Fibroblast of skin of left biceps (primary cell): ENCODE measurements at places on chromosomes 2 and 18.

- DNase-seq, result no peak
Measured at GRCh38 chr18:38458698-38459097, 893.1 kb upstream of the CELF4 start.

DNA sequence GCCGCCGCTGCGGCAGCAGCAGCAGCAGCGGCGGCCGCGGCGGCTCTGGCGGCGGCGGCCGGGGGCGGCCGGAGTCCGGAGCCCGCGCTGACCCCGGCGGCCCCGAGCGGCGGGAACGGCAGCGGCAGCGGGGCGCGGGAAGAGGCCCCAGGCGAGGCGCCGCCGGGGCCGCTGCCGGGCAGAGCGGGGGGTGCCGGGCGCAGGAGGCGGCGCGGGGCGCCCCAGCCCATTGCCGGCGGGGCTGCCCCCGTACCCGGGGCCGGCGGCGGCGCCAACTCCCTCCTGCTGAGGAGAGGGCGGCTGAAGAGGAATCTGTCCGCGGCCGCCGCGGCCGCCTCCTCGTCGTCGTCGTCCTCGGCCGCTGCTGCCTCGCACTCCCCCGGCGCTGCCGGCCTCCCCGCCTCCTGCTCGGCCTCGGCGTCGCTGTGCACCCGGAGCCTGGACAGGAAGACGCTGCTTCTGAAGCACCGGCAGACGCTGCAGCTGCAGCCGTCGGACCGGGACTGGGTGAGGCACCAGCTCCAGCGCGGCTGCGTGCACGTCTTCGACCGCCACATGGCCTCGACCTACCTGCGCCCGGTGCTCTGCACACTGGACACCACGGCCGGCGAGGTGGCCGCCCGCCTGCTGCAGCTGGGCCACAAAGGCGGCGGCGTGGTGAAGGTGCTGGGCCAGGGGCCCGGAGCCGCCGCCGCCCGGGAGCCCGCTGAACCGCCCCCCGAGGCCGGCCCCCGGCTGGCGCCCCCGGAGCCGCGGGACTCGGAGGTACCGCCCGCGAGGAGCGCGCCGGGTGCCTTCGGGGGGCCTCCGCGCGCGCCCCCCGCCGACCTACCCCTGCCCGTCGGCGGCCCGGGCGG lies 646 bp downstream of the PHLPP1 start:
- DNase-seq, result no peak

DNA sequence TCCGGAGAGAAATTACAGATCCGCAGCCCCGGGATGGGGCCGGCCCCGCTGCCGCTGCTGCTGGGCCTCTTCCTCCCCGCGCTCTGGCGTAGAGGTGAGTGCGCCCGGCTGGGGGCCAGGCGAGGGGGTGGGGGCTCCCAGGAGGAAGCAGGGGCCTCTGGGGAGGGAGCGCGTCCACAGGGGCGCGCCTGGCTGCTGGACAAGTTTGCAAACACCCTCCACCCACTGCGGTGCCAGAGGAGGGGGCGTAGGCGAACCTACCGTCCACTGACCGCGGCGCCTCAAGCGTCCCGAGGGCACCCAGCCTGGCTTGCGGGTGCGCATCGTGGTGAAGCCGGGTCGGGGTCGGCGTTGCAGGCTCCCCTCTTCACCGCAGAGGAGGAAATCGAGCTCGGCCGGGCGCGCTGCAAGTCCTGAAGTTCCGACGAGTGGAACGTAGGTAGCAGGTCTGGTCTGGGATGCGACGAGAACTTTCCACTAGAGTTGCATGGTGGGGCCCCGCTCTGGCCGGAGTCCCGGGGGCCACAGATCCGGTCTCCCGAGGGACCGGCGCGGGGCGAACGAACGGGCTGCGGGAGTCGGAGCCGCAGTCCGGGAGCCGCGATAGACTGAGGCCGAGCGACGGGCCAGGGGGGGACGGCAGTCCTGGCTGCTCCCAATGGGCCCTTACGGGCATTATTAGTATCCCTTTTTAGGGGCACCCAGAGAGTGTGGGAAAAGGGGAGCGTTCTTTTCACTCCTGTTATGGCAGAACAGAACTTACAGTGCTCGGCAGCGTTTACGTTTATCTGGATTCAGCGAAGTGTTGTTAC lies 502 bp downstream of the MERTK start:
- DNase-seq, result no peak

GRCh38 chr2:226581004-226581403 lies 218.6 kb downstream of the IRS1 start:
- no peak for DNase-seq

DNA sequence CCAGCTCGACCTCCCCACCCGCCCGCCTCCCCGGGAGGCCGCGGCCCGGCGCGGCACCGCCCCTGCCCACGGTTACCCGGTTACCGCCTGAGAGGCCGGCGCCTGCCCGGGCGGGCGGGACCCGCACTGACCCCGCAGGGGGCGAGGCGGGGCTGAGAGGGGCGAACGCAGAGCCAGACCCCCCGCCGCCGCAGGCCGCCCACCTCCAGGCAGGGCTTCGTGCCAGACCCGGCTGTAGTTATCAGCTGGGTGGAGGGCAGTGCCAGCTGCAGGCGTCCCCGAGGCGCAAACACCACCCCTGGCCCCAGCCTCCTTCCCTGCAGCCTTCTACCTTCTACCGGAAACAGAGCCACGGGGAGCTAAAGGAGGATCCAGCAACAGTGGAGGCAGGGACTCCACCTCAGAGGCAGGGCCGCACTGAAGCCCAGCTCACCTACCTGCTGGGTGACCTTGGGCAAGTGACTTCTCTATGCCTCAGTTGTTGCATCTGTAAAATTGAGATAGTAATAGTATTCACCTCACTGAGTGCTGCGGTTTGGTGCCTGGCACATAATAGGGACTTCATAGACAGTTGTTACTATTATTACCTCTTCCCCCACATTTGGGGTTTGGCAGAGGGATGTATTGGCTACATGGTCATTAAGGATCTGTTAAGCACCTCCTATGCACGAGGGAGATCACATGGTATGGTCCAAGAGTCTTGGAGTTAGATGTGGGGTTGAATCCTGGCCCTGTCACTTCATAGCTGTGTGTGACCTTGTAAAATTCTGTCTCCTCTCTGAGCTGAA lies 231.6 kb upstream of the SMAD2 start:
- DNase-seq, result no peak

GRCh38 chr2:17136231-17136630 lies 382.0 kb downstream of the RAD51AP2 start:
- no peak for DNase-seq

- no peak for DNase-seq
Measured at GRCh38 chr2:157480182-157480961, 36.5 kb upstream of the CYTIP start.

DNA sequence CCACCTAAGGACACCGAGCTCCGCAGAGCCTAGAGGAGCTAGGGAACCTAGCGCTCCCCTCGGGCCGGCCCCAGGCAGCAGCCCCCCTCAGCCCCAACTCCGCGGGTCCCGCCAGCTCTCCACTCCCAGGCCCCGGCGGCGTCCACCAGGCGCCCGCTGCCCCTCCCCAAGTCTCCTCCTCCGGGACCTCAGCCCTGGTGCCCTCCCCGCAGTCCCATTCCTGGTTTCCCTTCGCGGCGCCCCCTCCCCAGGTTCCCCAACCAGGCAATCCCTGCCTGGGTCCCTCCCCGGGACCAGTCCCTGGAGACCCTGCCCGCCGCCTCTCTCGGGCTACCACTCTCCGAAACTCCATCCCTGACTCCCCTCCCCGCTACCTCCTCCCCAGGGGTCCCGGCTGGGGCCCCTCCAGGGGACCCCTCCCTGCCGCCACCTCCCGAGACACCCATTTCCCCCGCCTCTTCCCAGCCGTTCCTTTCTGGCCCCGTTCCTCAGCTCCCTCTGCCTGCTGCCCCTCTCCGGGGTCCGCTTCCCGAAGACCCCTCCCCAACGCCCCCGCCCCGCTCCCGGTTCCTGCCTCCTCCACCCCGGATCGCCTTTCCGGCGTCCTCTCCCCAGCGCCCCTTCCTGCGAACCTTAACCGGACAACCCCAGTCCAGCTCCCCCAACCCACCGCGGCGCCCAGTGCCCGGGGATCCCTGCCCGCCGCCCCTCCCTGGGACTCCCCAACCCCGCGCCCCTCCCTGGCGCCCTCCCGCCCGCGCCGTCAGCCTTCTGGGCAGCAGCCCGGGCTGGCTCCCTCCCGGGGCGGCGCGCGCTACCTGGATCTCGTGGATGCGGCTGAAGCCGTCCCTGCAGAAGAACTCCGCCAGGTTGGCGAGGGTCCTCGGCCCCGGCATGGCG lies 678 bp downstream of the CYP27C1 start:
- DNase-seq, result no peak

- no peak for DNase-seq
Measured at GRCh38 chr2:239318790-239319661, 81.8 kb downstream of the HDAC4 start.

DNA sequence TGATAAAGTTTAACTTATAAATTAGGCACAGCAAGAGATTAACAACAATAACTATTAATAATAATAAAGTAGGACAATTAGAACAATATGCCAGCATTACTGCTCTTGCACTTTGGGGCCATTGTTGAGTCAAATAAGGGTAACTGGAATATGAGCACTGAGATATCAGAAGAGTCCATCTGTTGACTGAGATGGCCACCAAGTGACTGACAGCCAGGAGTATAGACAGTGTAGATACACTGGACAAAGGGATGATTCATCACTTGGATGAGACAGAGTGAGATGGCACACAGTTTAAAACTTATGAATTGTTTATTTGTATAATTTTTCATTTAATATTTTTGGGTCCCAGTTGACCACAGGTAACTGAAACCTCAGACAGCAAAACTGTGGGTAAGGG lies 20.0 kb downstream of the NAB1 start:
- no peak for DNase-seq

- DNase-seq, result no peak
Measured at GRCh38 chr2:42712934-42713333, 51.0 kb downstream of the OXER1 start.

DNA sequence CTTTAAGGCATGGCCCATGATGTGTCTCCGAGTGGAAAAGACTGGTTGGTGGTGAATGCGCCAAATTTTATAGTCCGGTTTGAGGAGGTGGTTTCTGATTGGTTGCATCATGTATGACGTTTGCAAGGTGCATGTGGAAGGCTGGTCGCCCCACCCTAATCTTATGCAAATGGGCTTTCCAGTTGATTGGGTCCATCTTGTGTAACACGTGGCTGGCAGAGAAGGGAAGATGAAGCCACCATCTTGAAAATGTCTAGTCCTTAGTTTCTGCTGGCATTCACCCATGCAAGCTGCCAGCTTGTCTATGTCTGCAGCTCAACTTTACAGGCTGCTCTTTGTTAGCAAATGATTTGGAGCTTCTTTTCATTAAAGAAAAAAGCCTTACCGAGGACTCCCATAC lies 132.2 kb downstream of the PIK3C3 start:
- DNase-seq, result no peak

GRCh38 chr18:42640160-42640559 lies 475.3 kb downstream of the RIT2 start:
- no peak for DNase-seq

GRCh38 chr2:24793761-24794435 lies 673 bp downstream of the CENPO start:
- DNase-seq, result no peak

GRCh38 chr18:43526426-43527145 lies 249.3 kb upstream of the SYT4 start:
- DNase-seq, result no peak

GRCh38 chr18:10928772-10929373 lies 220.5 kb downstream of the PIEZO2 start:
- peak; percentile 76 for DNase-seq

DNA sequence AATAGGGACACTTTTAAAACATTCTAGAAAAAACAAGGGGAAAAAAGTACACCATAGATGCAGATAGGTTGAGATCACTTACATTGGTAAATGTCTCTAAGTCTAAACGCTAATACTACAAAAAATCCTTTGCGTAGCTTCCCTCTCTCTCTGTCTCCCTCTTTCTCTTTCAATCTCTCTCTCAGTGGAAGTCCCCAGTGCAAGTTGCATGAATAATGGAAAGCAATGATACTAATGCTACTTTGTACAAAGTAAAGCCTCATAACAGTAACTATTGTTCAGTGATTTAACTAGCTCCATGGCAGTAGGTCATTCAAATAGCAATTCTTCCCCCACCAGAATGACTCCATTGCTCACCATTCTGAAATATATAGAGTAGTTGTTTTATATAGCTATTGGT lies 12.8 kb downstream of the MEIS1 start:
- DNase-seq, result no peak

DNA sequence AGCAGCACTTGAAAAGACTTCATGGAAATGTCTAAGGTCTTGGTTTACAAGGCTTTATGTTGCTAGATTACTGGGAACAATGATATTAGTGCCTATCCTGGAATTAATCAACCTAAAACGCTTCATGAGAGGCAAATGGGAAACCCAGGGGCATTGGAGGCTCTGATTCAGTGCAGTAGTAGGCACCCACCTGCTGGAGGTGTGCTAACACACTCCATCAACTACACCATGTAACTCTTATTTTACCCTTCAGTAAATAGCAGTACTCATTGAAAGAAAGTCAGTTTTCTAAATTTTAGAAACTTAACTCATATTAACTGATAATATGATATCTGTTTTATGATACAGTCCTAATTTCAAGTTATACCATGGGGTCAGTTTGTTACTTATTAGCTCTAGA lies 17.4 kb upstream of the HNRNPA3 start:
- no peak for DNase-seq

GRCh38 chr2:168140892-168141291 lies 106.5 kb downstream of the STK39 start:
- no peak for DNase-seq

GRCh38 chr2:44045061-44045460 lies 49.3 kb upstream of the LRPPRC start:
- DNase-seq, result no peak

- DNase-seq, result no peak
Measured at GRCh38 chr2:237090906-237091305, 5.2 kb downstream of the COPS8 start.

DNA sequence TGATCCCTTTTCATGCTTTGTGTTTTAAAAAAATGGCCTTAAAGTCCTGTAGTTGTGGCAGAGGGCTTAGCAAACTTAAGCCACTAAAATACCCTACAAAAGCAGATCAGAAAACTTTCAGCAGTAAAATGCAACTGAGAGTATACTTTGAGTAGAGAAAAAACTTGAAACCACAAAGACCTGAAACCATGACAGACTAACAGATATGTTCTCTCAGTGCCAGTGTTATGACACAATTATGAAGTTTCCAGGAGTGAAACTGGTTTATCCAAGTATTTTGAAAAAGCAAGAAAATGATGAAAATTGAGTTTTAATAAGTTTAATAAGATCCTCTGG lies 74.5 kb downstream of the SPRED2 start:
- DNase-seq, result no peak

DNA sequence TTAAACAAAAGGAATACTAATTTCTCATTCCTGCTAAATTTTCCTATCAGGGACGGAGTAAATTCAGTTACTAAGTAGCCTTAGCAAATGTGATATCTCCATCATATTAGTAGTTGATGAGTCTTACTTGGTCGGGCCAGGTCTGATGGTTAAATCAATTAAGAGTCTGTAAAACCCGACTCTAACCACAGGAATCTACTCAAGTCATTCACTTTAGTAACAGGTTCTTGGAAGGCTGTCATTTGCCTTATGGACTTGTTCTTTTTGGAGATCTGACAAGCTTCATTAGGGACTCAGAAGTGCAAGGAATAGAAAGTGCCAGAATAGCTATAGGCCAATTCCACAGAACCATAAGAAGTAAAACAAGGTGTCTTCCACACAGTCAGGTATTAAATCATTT lies 119.0 kb downstream of the GCA start:
- DNase-seq, result no peak

- no peak for DNase-seq
Measured at GRCh38 chr2:122681626-122682025, 926.2 kb downstream of the TSN start.

- no peak for DNase-seq
Measured at GRCh38 chr2:36633470-36634092, 35.6 kb upstream of the FEZ2 start.

GRCh38 chr18:1056404-1056803 lies 151.7 kb downstream of the ADCYAP1 start:
- DNase-seq, result no peak

- no peak for DNase-seq
Measured at GRCh38 chr18:58843688-58844035, 21.0 kb upstream of the ZNF532 start.
